ENCODE measurements at places on chromosomes 2 and 18.

DNA sequence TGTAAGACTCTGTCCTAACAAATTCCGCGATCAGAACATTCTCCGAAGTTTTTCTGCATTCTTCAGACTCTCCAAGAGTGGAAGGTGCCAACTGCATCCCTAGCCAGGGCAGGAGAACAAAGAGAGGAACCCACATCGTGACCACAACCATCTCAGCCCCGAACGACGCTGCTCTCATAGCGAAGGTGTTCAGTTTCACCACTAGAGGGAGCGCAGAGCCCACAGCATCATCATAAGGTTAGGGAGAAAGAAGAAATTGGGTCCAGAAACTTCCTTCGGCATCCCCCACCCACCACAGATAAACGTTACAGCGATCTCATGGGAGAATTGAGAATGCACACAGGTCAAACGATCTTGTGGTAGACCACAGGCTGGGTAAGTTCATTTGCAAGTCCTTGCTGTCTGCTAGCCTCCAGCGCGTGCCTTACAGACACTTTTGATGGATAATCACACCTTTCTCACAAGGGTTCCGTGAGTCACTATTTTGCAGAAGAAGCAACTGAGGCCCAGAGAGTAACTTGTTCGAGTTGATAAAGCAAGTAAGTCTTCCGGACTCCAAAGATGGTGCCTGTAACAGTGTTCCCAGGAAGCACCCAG lies 53.7 kb upstream of the ARL4C start:
- no peak for DNase-seq

GRCh38 chr18:36314754-36315153 lies 17.2 kb downstream of the FHOD3 start:
- DNase-seq, result no peak

- no peak for DNase-seq
These were observed 154.3 kb downstream of the TNS1 start for GRCh38 chr2:217848351-217848957.

DNA sequence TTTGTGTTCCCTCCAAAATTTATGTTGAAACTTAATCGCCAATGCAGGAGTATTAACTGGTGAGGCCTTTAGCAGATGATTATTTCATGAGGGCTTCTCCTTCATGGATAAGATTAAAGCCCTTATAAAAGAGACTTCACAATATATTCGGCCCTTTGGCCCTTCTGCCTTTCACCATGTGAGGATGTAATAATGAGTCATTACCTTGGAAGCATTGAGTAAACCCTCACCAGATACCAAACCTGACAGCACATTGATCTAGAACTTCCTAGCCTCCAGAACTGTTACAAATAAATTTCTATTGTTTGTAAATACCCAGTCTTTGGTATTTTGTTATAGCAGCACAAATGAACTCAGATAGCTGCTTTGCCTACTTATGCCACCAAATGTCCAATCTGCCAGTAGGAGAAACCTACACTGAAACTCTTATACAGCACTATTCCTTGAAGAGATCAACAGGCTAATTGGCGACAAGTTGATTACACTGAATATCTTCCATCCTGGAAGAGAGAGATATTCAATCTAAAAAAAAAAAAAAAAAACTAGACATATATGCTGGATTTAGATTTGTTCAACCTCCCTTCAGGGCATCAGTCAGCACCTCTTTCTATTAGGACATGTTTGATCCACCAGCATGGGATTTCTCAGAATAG lies 125.9 kb upstream of the COL5A2 start:
- DNase-seq, result no peak

DNA sequence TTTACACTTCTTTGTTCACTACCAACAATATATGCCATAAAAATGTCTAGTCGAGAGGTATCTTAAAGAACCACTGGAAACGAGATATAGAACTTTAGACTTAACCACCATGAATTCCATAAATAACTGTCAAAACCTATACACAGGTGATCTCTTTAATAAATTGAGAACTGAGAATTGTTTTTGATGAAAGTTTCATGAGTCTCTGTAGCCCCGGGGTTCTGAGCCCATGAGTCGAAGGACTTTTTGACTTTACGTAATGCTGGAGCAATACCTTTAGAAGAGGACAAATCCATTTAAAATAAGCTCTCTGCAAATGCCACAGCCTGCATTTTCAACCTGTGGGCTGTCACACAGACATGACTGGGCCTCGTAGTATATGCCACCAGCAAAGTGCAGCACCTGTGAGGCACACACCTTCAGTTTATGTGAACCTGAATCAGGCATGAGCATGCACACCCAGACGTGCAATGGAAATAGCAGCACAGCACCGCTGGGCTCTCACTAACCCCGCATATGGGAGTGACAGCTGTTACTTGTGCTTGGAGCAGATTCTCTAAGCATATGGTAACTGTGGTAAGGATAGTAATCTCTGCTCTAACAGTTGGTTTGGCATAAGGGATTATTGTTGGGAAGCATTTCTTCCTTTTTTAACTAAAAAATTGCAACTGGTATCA lies 383.2 kb downstream of the SOCS6 start:
- DNase-seq, result no peak

DNA sequence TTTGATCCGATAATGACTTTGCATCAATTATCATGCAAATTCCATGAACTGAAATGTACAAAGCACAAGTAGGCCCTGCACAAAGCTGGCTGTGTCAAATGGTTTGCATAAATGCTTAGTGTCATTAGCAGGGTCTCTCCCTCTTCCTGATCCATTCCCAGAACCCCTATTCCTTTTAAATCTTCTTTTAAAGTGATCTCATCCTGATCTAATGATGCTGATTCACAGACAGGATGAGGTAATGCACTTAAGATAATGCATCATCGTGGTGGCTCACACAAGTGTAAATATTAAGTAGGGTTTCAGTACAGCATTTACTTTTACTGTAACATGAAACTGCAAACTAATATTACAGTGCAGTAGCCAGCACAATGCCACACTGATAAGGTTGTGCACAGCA lies 304.8 kb upstream of the SOX11 start:
- no peak for DNase-seq

- no peak for DNase-seq
These were observed 24.4 kb upstream of the CHMP1B start for GRCh38 chr18:11826836-11827235.

GRCh38 chr2:239136203-239136602 lies 264.6 kb downstream of the HDAC4 start:
- no peak for DNase-seq

DNA sequence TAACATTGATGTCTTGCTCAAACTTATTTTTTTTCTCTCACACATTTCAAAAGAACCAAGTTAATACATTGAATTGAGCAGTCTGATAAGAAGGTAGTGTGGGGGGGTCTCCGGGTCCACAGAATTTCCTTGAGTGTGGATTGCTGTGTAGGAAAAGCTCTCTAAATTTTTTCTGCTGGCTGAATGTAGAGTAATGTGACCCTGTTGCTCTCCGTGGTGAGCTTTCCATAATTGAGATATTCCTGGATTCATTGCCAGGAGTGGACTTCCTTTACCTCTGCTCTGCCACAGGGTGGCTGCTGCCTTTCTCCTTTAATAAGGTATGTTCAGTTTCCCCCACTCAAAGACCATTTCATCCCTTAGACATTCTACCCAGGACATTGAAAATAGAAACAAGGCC lies 50.9 kb downstream of the PKP4 start:
- DNase-seq, result no peak

DNA sequence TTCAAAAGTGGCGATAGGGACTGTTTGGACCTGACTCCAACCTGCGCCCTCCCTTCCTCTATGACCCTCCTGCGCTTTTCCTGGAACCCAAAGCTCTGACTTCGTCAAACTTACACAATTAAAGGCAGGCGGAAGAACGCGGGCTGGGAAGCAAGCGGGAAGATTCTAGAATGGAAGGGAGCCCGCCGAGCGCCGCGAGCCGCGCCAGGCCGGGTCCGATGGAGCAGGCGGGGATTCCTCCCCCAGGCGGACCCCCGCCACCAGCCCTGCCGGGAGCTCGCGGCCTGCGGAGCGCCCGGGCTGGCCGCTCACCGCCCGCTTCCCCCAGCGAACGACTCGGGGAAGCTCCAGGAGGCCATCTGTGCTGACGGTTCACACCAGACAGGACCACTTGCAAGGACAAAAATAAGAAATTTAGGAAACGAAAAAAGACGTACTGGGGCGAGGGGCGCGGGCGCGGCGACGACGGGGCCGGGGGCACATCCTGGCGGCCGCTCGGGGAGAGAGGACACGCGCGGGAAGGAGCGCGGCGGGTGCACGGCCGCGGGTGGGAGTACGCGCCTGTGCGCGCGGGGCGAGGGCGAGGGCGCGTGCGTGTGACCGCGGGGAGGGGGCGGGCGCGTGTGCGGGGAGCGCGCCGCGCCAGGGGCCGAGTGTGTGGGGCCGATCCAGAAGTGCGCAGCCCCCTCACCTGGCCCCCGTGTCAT lies 1.1 kb upstream of the SALL3 start:
- no peak for DNase-seq

GRCh38 chr2:12928775-12929401 lies 212.2 kb downstream of the TRIB2 start:
- no peak for DNase-seq

DNA sequence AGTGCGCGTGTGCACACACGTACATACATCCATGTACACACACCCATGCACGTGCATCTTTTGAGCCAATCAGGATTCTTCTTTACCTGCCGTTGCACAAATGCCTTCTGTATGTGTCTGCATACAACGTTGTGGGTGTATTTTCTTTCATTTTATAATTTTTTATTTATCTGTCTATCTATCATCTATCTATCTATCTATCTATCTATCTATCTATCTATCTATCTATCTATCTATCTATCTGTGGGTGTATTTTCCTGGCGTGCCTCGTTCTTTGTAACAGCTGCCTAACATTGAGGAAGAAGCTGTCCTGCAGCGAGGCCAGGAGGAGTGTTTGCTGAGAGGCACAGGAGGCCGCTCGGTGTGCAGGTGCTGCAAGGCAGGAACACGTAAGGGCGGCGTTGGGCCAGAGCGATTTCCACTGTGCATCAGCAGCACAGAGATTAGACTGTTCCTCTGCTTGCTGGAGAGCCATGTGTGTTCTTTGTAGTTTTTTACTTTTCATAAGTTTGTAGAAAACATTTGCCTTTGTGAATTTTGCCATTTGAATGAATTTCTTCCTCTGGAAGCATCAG lies 84.4 kb downstream of the DGKD start:
- no peak for DNase-seq

DNA sequence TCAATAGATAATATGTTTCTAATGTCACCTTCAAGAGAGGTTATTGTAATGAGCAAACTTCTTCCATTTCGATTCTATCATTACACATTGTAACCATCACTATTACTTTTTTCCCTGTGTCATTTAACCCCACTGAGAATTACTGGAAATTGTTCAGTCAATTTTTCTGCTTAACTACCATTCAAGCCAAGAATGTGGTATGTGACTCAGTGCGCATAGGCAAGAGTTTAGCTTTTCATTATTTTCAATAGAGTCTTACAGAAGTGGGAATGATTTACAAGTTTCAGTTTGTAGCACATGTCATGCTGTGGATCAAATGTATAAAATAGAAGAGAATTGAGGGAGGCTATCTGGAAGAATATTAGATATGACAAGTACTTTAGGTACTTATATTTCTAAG lies 34.3 kb upstream of the PIEZO2 start:
- no peak for DNase-seq

- DNase-seq, result no peak
These were observed 33.3 kb upstream of the CXCR4 start for GRCh38 chr2:136151021-136151971.

GRCh38 chr2:119760956-119761275 lies 1.2 kb downstream of the PTPN4 start:
- no peak for DNase-seq

DNA sequence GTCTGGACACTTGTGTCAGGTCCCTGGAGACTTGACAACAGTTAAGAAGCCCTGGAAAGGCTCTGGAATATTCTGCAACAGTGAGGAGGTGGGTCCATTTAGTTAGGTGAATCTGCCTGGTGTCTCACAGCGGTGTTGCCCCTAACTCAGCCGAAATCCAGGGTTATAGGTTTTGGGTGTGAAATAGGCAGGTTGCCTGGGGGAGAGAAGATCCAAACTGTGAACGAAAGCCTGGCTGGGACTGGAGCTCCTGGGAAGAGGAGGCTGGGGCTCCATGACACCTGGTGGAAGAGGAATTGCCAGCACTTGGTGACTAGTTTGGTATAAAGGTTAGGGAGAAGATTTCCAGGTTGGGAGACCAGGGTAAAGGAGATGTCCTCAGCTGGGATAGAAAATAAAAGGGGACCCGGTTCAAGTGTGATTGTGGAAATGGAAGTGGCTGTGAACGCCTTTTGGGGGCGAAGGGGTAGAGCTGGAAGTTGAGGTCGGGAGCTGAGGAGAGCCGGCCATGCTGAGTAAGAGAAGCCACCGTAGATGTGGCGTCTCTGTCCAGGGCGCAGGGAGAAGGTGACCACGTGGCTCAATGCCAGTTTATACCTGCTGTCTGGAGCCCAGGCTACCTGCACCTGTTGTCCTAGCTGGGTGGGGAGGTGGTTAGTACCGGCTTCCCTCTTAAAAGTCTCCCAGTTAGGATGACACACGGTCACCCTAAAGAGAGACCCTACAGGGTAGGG lies 3.0 kb upstream of the GAREM2 start:
- no peak for DNase-seq

DNA sequence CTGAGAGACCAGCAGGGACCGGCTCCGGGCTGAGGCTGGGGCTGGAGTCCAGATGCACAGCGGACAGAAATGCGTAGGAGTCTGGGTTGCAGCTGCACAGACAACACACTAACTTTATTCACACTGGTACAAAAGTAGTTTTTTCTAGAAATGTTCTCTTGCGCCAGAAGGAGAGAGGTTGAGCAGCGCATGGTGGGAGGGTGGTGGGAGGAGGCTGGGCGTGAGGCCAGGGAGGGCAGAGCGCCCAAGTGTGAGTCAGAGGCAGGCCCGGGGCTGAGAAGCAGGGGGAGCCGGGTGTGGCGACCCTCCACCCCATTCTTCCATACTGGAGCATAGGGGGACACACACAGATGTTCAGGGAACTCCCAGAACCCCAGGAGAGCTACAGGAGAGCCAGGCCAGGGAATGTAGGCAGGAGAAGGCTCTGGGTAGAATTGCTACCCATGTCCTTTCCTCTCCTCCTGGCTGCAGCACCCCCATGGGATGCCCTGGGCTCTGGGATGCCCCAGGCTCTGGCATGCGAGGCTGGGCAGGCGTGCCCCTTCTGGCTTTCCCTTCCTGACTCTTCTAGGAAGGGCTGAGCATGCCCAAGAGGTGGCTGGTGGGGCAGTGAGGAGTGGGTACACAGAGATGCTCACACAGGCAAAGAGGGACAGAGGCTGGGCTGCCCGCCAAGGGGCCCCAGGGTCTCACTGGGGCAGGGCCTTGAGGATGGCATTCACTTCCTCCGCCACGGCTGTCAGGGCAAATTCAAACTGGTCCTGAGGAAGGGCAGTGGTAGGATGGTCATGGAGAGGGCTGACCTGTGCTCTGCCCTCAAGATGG lies 10.6 kb downstream of the DNAJB2 start:
- no peak for DNase-seq

- no peak for DNase-seq
These were observed 321.3 kb upstream of the TFPI start for GRCh38 chr2:187875261-187876141.

GRCh38 chr18:58213440-58213839 lies 169.4 kb downstream of the NEDD4L start:
- no peak for DNase-seq

All from activated gamma-delta T cell (primary cell).